SW 1271 (cell line): ENCODE measurements at places on chromosomes 6 and 20.

DNA sequence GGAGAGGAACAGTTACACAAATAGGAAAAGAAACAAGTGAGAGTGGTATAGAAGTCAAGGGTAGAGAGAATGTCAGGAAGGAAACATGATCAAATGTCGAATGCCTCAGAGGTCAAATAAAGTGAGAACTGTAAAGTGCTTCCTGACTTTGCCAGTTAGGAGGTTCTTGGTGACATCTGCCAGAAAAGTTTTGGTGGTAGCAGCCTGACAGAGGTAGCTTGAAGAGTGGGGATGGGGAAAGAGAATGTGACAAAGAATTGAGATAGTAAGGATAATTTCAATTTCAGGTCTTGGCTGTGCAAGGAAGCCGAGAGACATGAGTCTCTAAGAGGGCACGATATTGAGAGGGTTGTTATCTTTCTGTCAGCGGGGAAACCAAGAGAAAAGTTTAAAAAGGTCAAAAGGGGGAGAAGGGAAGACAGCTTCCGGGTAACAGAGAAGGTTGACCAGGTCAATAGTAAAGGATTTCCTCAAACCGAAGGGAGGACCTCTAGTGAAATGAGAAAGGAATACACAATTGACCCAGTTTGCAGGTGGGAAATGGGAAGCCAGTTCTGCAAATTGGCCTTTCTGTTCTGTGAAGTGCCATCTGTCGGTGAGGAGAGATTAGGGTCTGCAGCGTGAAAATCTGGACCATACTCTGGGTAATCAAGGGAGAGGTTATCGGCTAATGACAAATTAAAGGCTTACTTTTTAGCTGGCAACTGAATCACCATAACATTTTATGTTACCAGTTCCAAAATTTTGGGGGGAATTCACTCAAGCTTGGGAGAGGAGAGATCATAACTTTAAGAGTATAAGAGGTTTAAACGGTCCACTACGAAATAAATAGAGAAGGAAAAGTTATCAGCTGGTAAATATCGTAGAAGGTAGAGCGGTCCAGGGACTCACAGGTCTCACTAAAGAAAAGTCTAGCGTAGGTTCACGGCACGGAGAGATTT lies 973 bp upstream of the BRD2 start:
- peak; percentile 84 for DNase-seq

GRCh38 chr20:34579191-34579978 lies 20.9 kb downstream of the MAP1LC3A start:
- no peak for DNase-seq

DNA sequence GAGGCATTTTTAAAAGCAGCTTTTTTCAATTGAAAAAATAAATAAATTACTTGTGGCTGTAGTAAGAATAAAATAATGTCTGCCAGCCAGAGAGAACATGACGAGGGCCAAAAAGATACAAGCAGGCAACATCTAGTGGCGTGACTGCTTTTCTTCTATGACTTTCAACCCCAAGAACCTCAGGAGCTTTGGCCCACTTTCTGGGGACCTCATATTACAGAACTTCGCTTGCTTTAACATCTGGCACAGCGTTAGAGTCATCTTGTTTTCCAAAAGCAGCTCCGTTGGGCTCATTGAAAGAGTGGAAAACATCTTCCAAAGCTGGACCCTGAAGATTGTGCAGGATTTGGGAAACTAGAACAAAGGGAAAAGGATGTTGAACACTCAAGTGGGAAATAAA lies 67.0 kb downstream of the ARMC2 start:
- DNase-seq: no peak

GRCh38 chr6:30889921-30890645 lies 5.8 kb downstream of the DDR1 start:
- DNase-seq: no peak

GRCh38 chr6:67889682-67889995 lies 745.4 kb upstream of the ADGRB3 start:
- DNase-seq: no peak

- DNase-seq: no peak
Measured at GRCh38 chr20:45813489-45813888, 1.0 kb downstream of the UBE2C start.

DNA sequence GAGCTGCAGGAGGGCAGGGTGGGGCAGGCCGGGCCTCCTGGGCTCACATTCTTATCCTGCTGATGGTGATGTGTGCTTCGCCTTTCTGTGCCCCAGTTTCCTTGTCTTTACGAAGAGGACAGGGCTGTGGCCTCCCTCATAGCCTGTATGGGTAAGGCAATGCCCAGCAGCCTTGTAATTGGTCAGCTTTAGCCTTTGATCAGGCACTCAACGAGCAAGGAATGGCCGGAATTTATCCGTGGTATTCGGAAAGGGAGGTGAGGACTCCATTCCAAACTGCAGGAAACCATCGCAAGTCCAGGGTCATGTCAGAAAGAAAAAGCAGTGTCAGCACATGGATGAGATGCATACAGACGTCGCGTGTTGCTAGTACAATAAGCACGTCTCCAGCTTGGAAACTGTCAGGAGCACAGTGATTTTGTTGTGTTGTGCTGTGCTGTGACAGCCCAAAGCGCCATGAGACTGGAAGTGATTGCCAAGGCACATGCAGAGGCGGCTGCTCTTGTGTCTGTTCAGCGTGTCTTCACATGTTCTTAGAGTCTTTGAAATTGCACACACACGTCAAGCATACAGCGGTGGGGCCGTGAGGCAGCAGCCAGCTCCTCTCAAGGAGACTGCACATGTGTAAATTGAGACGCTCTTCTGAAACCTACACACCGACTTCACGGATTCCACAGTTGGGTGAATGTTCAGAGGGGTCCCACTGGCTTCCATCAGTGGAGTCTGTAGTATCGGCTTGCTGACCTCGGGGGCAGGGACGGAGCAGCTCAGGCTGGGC lies 6.2 kb downstream of the SS18L1 start:
- DNase-seq: no peak

- no peak for DNase-seq
Measured at GRCh38 chr6:37702314-37702713, 4.6 kb upstream of the MDGA1 start.

GRCh38 chr6:30129265-30130178 lies 6.4 kb upstream of the TRIM40 start:
- no peak for DNase-seq

DNA sequence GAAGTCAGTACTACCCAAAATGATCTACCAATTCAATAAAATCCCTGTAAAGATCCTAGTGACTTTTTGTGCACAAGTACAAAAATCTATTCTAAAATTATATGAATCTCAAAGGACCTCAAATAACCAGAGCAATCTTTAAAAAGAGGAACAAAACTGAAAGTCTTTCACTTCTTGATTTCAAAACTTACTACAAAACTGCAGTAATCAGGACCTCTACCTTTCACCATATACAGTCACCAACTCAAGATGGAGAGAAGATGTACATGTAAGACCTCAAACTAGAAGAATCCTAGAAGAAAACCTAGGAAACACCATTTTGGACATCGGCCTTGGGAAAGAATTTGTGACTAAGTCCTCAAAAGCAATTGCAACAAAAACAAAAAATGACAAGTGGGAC lies 109.5 kb upstream of the CD93 start:
- DNase-seq: no peak

GRCh38 chr20:11716239-11716944 lies 201.3 kb upstream of the BTBD3 start:
- peak; percentile 84 for DNase-seq

DNA sequence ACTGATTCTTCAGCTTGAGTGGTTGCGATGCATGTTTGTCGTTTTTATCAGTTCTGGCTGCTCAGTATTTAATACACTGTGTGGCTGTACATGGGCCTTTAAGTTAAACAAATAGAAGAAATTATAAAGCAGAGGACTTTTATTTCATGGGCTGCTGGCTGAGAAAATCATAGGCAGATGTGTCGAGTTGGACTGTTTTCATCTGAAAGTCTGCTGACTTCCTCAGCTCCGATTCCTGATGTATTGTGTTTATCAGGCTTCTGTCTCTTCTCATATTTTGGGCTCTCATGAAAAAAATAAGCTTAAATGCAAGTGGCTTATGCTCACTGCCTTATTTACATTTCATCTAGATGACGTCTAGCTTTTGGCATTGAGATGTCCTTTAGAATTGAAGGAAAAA lies 129.5 kb upstream of the GGTLC1 start:
- no peak for DNase-seq

- DNase-seq: peak; percentile 66
Measured at GRCh38 chr20:47274401-47275108, 81.9 kb downstream of the ZMYND8 start.

DNA sequence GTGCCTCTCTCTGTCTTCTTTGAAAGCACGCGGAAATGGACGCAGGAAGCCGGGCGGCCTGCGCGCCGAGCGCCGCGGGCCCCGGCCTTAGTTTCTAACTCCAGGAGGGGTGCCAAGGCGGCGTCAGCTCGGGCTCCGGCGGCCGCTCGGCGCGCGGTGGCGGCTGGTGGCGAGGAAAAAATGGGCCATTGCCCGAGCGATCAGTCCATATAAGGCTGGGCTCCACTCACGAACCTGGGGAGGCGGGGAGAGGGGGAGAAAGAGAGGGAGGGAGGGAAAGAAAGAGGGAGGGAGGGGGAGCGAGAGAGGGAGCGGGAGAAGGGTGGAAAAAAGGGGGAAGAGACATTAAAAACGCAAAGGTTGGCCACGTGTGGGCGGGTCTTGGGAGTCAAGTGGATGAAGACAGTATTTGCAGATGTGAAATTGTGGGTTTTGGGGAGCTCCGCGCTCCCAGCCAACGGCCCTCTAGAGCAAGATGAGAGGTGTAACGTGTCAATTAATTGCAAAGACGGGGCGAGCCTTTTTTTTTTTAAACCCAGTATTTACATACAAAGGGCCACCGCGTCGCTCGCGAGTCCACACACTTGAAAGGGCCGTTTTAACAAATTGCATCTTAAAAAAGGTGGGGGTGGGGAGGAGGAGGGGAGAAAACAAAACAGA lies at the start of gene NKX2-2:
Gene NKX2-2, minus strand, starts transcription at position 184 of the 660 bp plus-strand sequence. CDS start 395 bp downstream, outside the sequence.
- DNase-seq: no peak

- no peak for DNase-seq
Measured at GRCh38 chr6:107868867-107869611, 44.9 kb upstream of the SCML4 start.

DNA sequence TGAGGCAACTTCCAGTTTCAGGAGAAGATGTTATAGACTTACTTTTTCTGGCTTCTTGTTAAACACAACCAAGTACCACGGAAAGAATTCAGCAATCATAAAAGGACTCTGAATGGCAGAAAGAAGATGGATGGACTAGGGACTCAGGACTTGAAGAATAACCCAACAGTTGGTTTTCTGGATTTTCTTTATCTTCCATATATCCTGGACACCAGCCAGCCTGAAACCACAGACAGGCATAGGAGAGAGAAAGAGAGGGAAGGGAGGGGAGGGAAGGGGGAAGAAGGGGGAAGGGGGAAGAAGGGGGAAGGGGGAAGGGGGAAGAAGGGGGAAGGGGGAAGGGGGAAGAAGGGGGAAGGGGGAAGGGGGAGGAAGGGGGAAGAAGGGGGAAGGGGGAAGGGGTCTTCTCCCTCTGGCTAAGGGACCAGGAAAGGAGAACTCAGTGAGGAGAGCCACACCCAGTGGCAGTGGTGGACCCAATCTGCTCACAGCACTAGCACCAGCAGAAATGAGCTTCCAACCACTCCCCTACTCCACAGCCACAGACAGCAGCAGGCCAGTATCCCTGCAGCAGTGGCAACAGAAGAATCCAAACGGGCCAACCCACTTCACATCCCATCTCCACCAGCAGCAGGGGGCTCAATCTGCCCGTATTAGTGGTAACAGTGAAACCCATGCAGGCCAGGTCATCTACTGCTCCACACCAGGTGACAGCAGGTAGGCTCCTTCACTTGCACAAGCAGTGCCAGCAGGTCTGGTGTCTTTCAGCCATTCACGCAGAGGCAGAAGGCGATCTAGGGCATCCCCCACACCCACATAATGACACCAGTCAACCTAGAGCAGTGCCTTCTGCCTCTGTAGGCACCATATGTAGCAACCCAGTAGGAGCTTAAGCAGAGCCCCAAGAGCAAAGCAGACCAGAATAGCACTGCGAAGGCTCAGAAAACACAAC lies 78.6 kb downstream of the TRMT6 start:
- DNase-seq: no peak

- DNase-seq: no peak
Measured at GRCh38 chr6:85428486-85428885, 21.4 kb upstream of the NT5E start.

DNA sequence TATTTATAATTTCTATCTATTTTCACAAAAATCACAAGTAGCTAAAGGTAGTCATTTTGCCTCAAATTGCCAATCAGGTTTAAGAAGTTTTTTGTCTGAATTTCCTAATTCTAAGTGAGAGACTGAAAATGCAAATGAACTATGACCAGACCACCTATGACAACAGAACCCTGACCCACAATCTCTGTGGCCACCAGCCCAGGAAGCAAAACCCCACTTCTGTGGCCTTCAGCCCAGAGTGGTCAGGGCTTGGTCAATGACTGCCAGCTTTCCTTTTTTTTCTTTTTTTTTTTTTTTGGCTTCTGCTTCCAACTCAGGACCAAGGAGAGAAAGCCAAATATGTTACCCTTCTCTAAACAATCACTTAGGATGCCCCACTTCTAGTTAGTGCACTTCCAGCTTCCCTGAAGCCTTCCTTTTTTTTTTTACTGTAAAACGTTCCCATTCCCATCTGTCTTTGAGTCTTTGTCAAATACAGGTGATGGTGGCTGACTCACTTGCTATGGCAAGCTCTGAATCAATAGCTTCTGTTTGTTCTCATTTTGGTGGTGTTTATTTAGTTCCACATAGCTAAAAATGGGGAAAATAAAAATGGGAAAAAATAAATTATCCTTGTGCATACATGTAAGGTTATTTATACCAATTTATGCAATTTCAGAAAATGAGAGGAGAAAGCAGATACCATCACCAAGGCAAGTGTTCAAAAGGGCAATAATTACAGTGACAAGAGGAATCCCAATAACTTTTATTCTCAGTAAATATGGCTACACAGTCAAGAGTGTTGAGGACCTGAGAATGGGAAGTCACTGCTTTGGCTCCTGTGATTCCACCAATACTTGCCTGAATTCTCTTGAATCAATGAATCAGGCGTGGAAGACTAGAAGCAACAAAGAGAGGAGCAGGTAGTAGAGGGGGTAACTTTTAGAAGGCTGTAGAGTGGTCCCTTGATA lies 170.3 kb upstream of the PDE7B start:
- no peak for DNase-seq

DNA sequence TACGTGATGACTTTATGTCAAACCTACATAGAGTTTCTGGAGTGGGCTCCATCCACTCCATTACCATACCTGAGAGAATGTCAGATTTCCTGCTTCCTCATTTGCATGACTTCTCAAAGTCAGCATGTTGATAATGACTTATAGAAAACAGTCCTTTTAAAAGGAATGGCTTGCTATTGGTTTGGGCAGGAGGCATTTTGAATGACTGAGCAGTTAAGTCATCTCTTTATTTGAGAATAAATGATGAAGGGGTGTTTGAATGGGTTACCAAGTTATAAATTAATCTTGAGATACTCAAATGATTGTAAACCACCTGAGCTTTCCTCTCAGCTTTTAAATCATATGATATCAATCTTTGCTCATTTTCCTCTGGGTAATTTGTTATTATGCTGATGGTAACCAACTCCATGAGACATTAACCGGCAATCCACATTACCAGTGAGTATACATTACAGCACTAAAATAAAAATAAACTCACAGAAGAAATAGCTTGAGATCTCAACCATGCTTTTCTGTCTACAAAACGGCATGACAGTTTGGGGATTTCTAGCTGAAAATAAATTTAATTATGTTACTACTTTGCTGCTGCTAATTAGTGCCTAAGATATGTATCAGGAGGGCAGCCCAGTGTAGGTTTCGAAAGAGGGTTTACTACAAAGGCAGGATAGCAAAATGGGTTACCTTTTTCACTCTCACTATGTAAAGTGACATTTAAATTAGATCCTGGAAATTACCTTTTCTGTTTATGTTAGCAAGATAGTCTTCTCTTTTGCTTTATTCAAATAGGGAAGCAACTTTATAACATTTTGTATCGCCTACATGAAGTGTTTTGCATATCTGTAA lies 78.8 kb downstream of the RPS12 start:
- DNase-seq: no peak

- no peak for DNase-seq
Measured at GRCh38 chr20:13929836-13930235, 60.6 kb downstream of the SEL1L2 start.
